Activated T-cell treated with anti-CD3 and anti-CD28 coated beads for 4 hours (primary cell): ENCODE measurements at places on chromosomes 4 and X.

GRCh38 chr4:145870155-145871020 lies 68.2 kb downstream of the ZNF827 start:
- no peak for DNase-seq

DNA sequence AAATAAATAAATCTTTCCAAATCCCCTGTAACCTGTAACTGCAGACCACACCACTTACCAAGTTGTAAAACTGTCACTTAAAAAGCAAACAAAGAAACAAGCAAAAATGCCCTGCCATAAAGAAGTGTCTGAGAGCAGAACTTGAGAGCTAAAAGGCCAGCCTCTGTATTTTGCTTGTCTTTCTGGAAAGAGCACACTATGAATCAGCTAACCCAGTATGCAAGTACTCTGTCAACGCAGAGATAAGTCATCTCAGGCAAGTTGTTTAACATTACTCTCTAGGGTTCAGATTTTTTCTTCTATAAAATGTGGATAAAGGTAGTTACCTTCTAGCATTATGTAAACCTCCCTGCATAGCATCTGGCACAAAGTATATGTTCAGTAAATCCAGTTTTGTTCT lies 134.8 kb downstream of the HS3ST1 start:
- DNase-seq, result no peak

DNA sequence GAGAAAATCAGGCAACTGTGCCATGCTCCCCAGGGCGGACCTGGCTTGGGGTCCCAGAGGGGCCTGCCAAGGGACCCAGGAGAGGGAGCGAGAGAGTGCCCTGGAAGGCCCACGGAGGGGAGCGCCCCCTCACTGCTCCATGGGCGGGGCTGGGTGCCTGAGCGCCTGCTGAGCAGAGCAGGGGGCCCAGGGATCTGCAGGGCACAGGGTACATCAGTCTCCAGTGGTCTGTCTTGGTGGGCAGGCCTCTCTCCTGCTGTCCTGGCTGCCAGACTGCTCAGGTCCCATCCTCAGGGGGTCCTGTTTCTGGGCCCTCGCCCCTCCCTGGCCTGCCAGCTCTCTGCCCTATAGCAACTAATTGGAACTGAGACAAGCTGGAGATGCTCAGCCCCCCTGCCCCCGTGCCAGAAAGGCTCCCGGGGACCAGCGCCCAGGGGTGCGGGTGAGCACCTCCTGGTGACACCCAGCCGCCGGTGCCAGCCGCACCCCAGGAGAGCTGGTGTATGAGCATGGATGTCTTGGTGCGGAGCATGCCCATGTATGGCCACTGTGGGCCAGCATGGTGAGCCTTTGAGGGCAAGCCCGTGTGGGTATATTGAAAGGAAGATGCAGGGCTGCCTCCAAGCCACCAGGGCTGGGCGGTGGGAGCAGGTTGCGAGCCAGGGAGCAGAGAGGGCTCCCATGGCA lies 1.3 kb downstream of the BGN start:
- no peak for DNase-seq

GRCh38 chr4:24405341-24405740 lies 179.0 kb downstream of the DHX15 start:
- DNase-seq, result no peak

- no peak for DNase-seq
These were observed 137.7 kb upstream of the LIMCH1 start for GRCh38 chr4:41400296-41400695.

DNA sequence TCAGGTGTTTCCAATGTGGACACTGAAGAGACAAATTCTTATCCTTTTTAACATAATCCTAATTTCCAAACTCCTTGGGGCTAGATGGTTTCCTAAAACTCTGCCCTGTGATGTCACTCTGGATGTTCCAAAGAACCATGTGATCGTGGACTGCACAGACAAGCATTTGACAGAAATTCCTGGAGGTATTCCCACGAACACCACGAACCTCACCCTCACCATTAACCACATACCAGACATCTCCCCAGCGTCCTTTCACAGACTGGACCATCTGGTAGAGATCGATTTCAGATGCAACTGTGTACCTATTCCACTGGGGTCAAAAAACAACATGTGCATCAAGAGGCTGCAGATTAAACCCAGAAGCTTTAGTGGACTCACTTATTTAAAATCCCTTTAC lies 18.6 kb downstream of the TLR7 start:
- DNase-seq, result no peak

GRCh38 chrX:30627818-30628652 lies 25.2 kb upstream of the GK start:
- no peak for DNase-seq

DNA sequence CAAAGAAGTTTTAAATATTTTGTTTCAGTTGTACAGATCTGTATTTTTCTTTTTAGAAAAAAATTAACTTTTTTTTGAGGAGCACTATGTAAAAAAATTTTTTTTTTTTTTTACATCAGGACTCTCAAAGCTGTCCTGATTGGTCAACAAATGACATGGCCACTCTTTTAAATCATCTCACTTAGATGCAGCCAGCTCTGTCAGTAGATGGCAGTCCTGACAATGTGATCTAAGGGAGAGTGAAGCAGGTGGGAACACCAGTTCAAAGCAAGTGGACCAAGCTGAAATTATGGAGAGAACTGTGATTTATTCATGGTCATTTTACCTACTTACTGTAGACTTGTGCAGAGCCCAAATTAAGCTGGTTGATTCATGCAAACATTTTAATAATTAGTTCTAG lies 174.7 kb upstream of the GPRIN3 start:
- DNase-seq, result no peak

DNA sequence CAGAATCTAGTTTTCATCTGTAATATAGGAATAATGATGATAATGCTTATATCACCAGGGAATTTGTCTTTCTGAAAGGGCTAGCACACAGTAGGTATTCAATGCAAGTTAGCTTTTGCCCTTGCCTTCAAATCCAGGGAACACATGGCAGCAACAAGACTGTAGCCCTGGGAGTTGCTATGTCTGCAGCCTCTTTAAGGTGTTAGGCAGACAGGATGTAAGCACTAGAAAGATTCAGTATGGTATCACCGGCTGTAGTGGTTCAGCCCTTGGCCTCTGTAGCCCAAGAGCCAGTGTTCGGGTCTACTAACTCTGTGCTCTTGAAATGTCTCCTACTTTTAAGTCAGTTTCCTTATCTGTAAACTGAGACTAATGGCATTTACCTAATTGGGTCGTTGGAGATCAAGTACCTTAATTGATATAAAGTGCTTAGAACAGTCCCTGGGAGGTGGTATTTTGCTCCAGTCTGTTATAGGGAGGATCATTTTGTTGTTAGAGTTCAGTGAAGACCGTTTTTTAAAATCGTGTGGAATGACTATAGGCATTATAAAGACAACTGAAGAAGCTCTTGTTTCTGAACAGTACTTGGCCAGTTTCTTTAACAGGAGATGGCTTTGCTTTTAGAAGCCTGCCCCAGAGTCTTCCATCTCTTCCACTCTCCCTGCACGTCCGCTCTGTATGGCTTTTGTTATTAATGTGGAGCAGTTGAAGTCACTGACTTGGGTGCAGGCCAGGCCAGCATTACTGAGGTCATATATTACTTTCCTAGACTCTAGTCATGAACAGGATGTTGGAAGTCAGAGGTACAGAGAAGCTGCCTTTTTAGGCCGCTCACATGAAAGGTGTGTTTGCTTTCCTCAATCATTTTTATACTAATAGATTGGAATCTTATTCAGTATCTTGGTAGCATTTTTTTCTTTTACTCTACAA lies 44.8 kb downstream of the GAB1 start:
- no peak for DNase-seq
